ENCODE measurements at places on chromosomes 3 and 15.

GRCh38 chr15:94175420-94175819 lies 55.9 kb upstream of the MCTP2 start:
- DNase-seq = no peak

DNA sequence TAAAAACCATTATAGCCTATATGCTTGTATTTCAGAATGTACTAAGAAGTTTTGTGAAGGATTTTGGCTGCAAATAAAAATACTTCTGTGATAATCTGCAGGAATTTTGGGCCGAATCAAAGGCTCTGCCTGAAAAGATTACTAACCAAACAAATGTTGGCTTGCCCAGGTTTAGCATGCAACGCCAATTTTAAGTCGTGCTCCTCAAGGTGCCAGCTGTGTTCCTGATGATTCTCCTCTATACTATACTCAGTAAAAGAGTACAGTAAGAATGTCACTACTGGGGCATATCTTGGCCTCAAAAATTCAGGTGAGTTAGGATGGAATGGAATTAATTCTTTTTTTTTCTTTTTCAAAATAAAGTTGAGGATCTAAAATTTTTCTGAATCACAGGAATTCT lies 150.8 kb upstream of the TSPAN3 start:
- no peak for DNase-seq

DNA sequence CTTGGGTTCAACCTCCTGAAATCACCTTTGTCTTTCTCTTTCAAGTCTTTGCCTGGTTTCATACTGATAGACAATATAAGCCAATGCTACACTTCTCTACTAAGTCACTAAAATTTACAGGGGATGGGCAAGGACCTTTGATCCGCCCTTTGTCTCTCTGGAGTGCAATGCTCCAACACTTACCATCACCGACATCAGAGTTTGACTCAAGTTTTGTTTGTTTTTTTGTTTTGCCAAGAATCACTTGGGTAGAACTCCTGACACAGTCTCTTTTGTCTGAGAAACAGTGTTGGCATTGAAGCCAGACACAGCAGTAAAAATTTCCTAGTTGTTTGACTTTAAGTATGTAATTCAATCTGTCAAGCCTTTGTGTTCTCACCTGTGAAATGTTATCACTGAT lies 29.3 kb downstream of the NFKBIZ start:
- no peak for DNase-seq

- DNase-seq = peak; percentile 45
These were observed 135.8 kb downstream of the RPL22L1 start for GRCh38 chr3:170734043-170734734.

DNA sequence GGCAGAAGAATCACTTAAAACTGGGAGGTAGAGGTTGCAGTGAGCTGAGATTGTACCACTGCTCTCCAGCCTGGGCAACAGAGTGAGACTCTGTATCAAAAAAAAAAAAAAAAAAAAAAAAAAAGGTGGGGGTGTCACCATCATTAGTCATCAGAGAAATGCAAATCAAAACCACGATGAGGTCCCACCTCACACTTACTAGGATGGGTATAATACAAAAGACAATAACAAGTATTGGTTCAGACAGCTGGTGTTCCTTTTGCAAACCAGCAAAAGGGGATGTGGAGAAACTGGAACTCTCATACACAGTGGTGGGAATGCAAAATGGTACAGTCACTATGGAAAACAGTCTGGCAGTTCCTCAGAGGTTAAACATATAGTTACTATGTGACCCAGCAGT lies 78.7 kb upstream of the TSC22D2 start:
- DNase-seq = no peak

DNA sequence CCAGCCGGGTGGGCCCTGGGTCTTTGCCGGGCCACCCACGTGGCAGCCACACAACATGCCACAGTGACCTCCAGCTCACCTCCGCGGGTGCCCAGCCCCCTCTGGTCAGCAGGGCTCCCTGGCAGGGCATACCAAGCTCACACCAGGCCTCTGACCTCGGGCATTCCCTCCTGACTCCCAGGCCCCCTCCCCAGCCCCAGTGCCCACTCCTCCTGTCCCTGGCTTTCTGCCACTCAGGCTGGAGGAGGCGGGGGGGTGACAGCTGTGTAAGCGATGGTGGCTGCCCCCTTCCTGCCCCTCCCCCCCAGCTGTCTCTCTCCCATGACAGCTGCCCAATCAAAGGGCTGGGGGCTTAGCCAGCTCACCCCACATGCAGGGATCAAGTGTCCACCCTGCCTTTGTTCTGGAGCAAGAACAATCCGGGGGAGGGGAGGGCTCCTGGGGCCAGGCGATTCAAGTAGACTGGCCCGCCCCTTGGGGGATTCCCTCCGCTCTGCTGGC lies 3.3 kb downstream of the PCBP4 start:
- no peak for DNase-seq

- DNase-seq = no peak
These were observed 139.1 kb downstream of the CBLB start for GRCh38 chr3:105729667-105730066.

- peak; percentile 27 for DNase-seq
These were observed 25.0 kb upstream of the SCN10A start for GRCh38 chr3:38840987-38841386.

- peak; percentile 42 for DNase-seq
These were observed 12.3 kb upstream of the P2RY14 start for GRCh38 chr3:151290673-151291072.

- DNase-seq = no peak
These were observed 227.8 kb downstream of the TBC1D5 start for GRCh38 chr3:17514597-17514996.

DNA sequence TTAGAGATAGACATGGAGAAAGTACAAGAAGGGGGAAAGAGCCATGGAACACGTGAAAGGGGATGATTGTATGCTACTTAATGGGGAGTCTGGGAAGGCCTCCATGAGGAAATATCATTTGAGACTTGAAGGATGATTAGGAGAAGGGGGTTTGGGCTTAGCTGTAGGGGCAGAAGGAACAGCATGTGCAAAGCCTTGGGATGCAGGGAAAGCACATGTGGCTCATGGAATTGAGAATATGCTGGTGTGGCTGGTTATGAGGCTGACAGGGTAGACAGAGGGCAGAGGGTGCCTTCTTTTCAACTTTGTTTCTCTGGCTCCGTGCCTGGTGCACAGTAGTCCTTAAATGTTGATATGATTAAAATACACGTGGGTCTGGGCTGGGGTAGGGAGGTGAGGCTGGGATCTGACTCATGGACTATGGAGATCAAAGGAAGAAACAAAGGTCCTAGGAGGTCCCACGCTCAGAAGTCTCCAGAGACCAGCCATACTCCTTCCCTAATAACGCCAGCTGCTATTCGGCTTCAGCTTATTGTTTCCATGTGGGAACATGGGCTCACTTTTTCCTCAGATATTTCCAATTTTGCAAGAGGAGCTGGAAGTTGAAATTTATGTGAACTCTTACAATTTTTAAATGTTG lies 1.1 kb downstream of the GTF2E1 start:
- peak; percentile 23 for DNase-seq

- DNase-seq = peak; percentile 8
These were observed 204.1 kb downstream of the THRB start for GRCh38 chr3:24290596-24290995.

- DNase-seq = no peak
These were observed 50.0 kb downstream of the ABCC5 start for GRCh38 chr3:183967693-183968092.

GRCh38 chr3:196775938-196776337 lies 36.3 kb downstream of the PAK2 start:
- no peak for DNase-seq

DNA sequence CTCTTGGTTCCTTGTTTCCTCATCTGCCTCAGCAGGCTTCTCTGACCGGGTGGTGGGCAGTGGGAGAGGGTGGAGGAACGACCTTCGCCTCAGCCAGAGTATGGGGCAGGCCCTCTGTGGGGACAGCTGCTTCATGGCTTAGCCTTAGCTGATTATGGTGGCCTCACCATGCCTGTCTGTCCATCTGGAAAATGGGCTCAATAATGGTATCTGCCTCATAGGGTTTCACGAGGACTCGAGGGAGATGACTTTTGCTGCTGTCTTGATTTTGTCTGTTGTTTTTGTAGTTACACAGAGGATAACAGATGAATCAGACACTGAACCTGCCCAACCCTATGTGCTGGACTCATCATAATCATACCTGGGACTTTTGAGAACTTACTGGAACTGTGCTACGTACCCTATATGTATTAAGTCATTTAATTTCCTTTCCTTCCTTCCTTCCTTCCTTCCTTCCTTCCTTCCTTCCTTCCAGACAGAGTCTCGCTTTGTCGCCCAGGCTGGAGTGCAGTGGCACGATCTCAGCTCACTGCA lies 46.5 kb downstream of the CDC25A start:
- DNase-seq = no peak

GRCh38 chr15:77825252-77825542 lies 192.5 kb upstream of the LINGO1 start:
- DNase-seq = no peak

DNA sequence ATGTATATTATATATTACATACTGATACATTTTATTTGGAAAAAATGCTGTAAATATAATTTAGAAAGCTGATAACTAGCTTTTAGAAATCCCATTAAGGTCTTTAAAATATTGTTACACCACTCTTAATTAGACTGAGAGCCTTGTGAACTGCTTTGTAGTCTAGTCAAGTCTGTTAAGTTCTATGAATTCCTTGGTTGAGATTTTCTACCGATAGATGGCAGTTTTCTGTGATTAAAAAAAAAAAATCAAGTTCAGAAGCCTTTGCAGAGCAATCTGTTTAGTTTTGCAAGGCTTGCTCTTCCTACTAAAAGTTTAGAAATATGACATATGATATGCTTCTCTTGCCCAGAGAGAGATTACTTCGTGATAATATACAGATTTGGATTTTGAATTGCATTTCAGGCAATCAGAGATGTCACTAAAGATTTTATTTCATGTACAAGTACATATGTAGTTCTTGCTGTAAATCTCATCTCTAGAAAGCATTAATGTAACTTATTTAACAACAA lies 60.4 kb upstream of the SLITRK3 start:
- no peak for DNase-seq

- peak; percentile 30 for DNase-seq
These were observed 46.9 kb downstream of the PIK3R4 start for GRCh38 chr3:130699765-130700164.

GRCh38 chr3:99475229-99475628 lies 163.2 kb upstream of the COL8A1 start:
- peak; percentile 35 for DNase-seq

- no peak for DNase-seq
These were observed 45.2 kb upstream of the DPPA4 start for GRCh38 chr3:109382588-109382987.

GRCh38 chr3:142489572-142490323 lies 41.9 kb upstream of the XRN1 start:
- DNase-seq = no peak

All from EH (cell line).